ENCODE measurements at places on chromosomes 4 and X. TPM values are rescaled to one million over a fixed set of nuclear protein-coding genes. Genes with fewer than 3 reads are reported as not detected.

The SYN1 gene
- total RNA-seq: 0.86 TPM

The MID1 gene
- total RNA-seq: 48.8 TPM

The PWWP3B gene
- 3.4 TPM for total RNA-seq

The ITM2A gene
- not detected for total RNA-seq

The AMOT gene
- total RNA-seq: 7.7 TPM

The BBS7 gene
- total RNA-seq: 22.9 TPM
